ENCODE measurements at places on chromosomes 11 and 22.

DNA sequence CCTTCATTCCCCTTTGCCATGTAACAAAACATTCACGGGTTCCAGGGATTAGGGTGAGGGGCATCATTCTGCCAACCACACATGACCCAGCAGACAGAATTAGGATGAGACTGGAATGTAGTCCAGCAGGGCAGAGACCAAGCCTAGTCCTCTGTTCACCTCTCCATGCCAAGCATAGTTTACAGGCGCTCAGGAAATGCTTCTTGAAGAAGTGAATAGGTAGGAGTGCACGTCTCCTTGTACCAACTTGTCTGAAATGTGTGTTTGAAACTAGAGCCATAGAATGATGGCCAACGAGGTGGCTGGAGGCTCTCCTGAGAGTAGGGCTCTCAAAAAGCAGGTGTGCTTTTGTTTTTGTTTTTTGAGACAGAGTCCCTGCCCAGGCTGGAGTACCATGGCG is 8.2 kb downstream of the SPINDOC start:
- DNase-seq, result no peak

DNA sequence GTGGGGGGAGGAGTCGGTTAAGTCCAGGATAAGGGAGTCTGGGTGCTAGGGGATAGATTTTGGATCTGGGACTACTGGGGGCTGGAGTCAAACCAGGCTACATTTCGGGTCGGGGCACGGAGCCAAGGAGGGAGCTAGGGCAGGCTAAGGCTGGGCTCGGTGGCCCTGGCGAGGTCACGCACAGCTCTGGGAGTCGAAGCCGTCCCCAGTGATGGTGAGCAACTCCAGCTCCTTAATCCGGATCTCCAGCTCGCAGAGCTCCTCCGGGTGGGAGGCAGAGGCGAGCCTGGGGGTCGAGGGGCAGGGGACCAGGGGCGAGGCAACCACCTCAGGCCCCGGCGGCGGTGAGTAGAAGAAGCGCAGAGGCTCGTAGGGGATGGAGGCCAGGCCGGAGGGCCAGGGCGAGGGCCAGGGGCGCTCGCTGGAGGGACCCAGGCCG is 544 bp downstream of the C11orf91 start:
- DNase-seq, result no peak

DNA sequence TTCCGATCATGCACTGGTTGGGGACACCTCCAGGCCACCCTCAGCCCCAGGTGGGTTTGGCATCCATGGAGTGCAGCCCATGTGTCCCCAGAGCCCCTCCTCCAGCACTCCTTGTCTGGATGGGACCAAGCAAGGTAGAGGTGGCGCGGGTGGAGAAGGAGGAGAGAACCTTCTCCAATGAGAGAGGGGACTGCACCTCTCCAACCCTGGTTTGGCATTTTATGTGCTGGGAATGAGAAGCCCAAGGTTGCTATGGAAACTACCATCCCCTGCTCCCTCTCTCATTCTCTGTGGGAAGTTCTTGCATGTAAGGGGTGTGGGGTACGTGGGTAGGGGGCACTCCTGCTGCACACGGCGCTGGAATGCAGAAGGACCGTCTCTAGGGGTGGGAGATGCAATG is 21.8 kb upstream of the RASD2 start:
- no peak for DNase-seq

DNA sequence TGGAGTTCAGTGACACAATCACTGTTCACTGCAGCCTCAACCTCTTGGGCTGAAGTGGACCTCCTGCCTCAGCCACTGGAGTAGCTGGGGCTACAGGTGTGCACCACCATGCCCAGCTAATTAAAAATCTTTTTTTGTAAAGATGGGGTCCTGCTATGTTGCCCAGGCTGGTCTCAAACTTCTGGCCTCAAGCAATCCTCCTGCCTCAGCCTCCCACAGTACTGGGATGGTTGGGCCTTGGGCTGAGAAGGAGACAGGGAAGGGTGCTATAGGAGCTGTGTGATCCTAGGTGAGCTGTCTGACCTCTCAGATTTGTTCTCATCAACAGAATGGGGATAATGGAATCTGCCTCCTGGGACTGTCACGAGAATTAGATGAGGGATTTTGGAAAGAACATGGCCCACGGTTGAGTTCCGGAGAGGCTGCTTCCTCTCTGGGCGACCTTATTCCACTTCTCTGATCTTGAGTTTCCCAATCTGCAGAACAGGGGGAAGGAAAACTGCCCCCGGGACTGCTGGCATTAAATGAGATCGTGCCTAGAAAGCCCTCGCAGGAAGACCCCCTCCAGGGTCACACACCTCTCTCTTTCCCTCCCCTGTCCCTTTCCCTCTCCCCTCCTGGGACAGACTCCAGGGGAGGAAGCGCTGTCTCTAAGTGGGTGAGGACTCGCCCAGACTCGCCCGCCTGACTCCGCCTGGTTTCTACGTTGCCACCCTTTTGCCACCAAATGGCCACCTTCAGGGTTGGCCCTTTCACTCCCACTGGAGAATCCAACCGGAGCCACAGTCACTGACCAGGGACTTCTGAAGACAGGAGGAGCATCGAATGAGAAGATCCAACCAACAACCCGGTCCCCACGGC is 50.1 kb downstream of the MCM5 start:
- no peak for DNase-seq

GRCh38 chr22:39967103-39967829 is 7.1 kb downstream of the TMA7B start:
- no peak for DNase-seq

GRCh38 chr22:18064636-18065035 is 13.2 kb upstream of the PEX26 start:
- DNase-seq, result no peak

GRCh38 chr11:68354148-68354872 is 41.9 kb downstream of the LRP5 start:
- no peak for DNase-seq

- peak; percentile 59 for DNase-seq
These were observed 12.0 kb downstream of the BRSK2 start for GRCh38 chr11:1401656-1402221.

DNA sequence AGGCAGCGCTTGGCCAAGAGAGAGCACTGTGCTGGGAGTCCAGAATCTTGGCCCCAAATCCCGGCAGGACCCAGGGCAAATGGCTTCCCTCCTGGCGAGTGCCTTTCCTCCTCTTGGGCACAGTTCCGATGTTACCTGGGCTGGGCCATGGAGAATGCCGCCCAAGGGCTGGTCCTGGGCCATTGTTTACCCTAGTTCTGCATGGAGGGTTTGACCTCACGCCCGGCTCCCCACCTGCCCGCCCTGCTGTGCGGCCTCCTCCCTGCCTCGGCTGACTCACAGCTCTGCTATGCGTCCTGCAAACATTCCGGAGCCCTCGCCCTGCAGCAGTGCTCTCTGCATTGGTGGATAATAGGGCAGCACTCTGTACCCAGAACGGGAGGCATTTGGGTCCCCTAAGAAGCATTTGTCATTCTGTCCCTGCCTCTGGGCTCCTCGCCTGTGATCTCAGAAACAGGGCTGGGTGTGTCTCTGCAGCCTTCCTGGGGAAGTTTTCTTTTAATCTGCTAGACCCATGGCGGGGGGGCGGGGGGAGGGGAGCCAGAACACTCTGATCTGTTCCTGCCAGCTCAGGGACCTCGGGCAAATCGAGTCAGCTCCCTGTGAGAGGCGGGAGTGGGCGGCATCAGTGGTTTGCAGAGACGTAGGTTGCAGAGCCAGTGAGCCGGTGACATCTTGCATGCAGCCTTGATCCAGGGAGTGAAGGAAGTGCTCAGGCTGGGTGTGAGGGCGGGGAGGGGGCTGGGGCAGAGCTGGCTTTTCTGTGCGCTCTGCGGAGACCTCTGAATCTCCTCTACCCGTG is 32.9 kb upstream of the SMIM38 start:
- DNase-seq, result peak; percentile 85

- DNase-seq, result no peak
These were observed 10.3 kb upstream of the OR56A1 start for GRCh38 chr11:6040874-6041273.

DNA sequence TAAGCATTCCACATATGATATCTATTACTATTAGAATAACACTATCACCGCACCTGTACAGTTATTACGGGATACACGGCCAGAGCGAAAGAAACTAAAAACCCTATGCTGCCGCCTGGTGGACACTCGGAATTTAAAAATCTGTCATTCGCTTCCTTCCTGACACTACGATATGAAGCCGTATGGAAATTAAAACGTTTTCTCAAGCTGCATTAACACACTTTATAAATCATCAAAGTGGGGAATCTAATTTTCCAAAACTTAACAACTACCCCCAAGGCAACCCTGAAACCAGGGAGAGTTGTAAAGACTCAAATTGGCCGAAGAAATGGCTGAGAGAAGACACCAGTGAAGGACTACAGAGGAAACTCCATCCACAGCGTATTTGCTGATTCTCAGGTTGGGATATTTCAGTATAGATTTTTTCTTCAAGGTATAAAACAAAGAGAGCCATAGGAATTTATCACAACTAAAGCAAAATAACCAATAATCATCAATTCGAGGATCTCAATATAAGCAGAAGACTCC is 1.4 kb downstream of the CCDC73 start:
- DNase-seq, result peak; percentile 76

DNA sequence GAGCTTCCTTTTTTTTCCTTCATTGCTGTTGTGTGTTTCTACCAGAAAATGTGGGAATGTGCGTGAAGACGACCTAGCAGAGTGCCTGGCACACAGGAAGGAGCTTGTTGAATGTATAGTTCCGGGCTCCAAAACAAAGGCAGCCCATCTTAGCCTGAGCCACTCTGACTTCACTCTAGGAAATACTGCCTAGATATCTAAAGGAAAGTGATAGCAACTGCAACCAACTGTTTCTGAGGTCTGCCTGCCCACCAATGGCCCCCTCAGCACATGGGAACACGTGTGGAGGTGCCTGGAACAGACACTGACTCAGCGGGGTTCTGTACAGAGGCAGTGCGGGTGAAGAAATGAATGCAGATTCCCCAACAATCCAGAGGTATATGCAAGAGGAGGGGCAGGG is 14.7 kb upstream of the XBP1 start:
- no peak for DNase-seq

GRCh38 chr11:123430721-123431497 is 840 bp downstream of the GRAMD1B start:
- peak; percentile 68 for DNase-seq

GRCh38 chr11:68266121-68266891 is 5.5 kb downstream of the C11orf24 start:
- no peak for DNase-seq

- no peak for DNase-seq
These were observed 97.9 kb downstream of the GRAMD1B start for GRCh38 chr11:123527947-123528346.

- DNase-seq, result no peak
These were observed 248.8 kb downstream of the RAB38 start for GRCh38 chr11:87926250-87926970.

GRCh38 chr11:73194593-73194992 is 23.5 kb upstream of the P2RY2 start:
- no peak for DNase-seq

DNA sequence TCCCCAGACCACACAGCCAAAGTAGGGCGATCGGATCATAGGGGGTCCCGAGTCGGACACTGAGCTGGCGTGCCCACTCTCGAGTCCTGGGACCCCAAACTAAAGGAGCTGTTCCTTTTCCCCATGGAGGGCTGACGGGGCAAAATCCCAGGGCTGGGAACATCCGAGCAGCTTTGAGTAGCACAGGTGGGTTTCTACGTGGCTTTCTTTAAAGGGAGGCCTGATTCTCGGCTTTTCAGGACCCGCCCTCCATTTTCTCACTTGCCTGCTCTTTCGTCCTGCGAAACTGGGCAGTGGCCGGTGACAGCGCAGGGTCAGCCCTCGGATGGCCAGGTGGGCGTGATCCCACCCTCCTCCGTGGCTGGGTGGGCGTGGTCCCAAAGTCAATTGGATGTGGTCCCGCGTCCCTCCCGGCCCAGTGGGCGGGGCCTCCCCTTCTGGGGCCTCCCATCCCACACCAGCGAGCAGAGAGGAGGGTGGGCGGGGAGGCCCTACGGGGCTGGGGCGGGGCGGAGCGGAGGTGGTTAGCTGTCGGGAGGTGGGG is 17.5 kb upstream of the TXNRD2 start:
- DNase-seq, result no peak

DNA sequence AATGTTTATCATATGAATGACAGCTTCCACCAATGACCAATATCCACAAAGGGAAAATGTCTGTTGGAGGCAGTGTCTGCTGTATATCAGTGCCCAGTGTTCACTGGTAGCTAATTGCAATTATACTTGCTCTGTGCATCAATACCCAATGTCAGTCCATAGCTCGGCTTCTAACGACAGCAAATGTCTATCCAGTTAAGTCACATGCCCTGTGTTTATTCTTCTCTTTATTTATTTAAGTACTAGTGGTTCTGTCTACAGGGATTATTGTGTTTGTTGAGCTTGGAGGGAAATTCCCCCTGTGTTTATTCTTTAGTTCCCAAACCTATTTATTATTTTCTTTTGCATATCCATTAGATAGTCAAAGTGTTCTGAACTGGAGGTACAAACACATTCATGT is 18.6 kb downstream of the TSKU start:
- no peak for DNase-seq

GRCh38 chr22:32764330-32765131 is 37.0 kb upstream of the TIMP3 start:
- no peak for DNase-seq

GRCh38 chr11:60145677-60146076 is 37.2 kb downstream of the MS4A6A start:
- DNase-seq, result no peak

GRCh38 chr22:39003165-39003638 is 10.9 kb upstream of the APOBEC3C start:
- peak; percentile 81 for DNase-seq

DNA sequence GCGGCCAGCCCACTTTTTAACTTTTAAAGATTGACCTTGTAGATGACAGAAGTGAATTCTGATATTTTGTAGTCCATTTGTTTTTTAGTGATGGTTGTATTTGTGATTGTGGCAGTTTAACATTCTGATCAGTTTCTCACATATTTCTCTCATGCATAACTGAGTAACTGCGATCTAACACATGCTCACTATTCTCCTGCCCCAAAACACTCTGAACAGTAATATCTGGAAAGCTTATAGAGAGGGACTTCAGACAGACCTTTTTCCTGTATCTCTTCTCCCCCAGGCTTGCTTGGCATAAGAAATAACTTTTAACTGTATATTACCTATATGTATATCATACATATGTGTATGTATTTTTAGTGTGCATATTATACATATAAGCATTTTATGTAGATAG is 37.3 kb upstream of the MYO18B start:
- no peak for DNase-seq

GRCh38 chr11:47220401-47220821 is 5.6 kb downstream of the DDB2 start:
- DNase-seq, result no peak

DNA sequence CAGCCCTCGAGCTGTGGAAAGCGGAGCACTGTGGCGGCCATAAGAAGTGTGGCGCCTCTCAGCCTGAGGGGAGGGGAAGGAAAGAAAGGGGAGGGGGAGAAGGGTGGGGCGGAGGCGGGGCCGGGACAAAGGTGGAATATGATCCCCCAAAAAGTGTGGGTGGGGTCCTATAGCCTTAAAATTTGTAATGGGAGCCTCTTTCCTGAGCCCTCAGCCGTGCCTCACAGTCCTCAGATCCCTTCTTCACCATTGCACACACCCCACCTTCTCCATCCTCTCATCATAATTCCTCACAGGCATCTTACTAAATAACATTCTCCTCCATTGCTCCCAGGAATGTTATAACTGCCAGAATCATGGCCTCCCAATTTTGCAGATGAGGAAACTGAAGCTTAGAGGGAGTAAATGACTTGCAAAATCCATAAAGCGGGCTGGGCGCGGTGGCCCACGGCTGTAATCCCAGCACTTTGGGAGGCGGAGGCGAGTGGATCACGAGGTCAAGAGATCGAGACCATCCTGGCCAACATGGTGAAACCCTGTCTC is 600 bp upstream of the RAB6A start:
- no peak for DNase-seq

All from stimulated activated naive CD8-positive, alpha-beta T cell treated with anti-CD3 and anti-CD28 coated beads, Interleukin-15, Interleukin-2, amounts not matched to agents 100 U/mL and 50 U/mL, for 24 hours (primary cell).